Upper lobe of right lung (tissue), 1 donor: ENCODE measurements at places on chromosomes 6 and 20.

- no peak for DNase-seq
These were observed 656.0 kb downstream of the KIF16B start for GRCh38 chr20:15917283-15917682.

DNA sequence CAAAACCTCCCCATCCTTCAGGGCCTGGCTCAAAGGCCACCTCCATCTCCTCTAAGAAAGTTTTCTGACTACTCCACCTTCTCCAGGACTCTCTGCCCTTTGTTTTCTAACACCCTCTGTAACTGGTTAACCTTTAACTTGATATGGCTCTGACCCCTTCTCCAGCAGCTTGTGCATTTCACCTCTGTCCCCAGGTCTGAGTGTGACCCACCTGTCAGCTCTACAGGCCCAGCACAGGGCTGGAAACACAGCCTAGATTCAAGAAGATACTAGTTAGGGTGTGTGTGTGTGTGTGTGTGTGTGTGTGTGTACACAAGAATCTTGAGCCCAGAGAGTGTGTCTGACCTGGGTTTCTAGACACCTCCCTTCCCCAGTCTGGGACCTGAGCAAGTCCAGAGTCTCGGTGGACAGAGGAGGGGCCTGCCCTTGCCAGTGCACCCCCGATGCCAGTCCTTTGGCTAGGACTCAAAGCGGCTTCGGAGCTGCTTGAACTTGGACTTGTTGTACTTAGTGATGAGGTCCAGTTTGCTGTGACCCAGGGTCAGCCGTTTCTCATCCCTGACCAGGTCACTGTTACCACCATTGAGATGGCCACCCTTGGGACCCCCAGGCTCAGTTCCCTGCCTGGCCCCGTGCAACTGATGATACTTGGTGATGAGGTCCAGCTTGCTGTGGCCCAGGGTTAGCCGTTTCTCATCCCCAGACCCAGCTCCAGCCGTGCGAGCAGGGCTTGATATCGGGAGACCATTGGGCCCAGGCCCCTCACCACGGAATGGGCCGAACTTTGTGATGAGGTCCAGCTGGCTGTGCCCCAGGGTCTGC is 1.7 kb upstream of the EIF6 start:
- DNase-seq = no peak

DNA sequence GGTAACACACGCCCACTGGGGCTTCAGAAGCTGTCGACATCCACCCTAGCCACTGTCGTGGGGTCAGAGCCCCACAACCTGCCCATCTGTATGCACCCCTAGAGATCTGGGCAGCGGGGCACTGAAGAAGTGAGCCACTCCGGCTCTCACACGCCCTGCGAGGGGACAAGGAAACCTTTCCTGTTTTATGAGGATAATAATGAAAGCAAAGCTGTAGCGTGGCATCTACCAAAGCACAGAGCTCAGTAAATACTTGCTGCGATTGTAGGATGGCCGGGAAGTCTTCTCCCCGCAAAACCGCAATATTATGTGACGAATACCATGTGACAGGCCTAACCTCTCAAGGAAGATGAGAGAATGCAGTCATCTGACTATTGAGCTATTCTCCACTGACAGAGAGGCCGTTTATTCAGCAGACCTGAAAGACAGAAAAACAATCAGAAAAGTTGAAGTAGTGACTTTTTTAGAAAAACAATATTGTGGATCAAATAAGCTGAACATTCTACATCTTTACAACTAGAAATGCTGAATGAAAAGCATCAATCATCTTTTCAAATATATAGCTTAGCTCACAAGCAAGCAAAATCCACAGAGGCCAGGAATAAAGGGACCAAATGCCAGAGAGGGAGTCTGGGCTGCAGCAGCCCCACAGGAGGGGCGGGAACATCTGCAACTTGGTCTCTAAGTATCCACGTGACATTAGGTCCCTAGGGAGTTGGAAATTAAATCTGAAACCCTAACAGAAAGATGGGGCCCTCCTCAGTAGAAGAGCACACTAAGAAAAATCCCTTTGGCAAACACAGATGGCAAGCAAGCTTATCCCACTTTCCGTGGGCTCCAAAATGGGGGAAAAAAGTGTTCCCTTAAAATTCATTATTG is 207.8 kb downstream of the TTLL2 start:
- no peak for DNase-seq

GRCh38 chr20:64030371-64031134 is 5.4 kb upstream of the C20orf204 start:
- DNase-seq = no peak

- no peak for DNase-seq
These were observed 17.4 kb downstream of the HECA start for GRCh38 chr6:139152088-139152891.

- DNase-seq = no peak
These were observed 44.9 kb downstream of the ADAT2 start for GRCh38 chr6:143405373-143406154.

GRCh38 chr20:37807471-37808232 is 95.3 kb upstream of the VSTM2L start:
- no peak for DNase-seq

- no peak for DNase-seq
These were observed 823.6 kb upstream of the ADGRB3 start for GRCh38 chr6:67811239-67812037.
